ENCODE measurements at places on chromosomes 6 and 20. TPM values are rescaled to one million over a fixed set of nuclear protein-coding genes. Genes with fewer than 3 reads are reported as not detected.

CAGE1 gene
- 0.17 TPM for total RNA-seq

TRIM31 gene
- 0.20 TPM for total RNA-seq

NKAIN2 gene
- total RNA-seq = not detected

LIME1 gene
- total RNA-seq = 169 TPM

WFDC2 gene
- total RNA-seq = 1.6 TPM

VSTM2L gene
- not detected for total RNA-seq

HLA-DOA gene
- 0.69 TPM for total RNA-seq

MYB gene
- 3.9 TPM for total RNA-seq

TGM2 gene
- 0.67 TPM for total RNA-seq

PPP1R3G gene
- not detected for total RNA-seq

NMBR gene
- not detected for total RNA-seq

DEFB118 gene
- not detected for total RNA-seq

TNFRSF21 gene
- 0.19 TPM for total RNA-seq

ZBTB46 gene
- total RNA-seq = 0.28 TPM

GSTA3 gene
- total RNA-seq = not detected

WFDC12 gene
- not detected for total RNA-seq

GSTA1 gene
- not detected for total RNA-seq

CLPSL1 gene
- total RNA-seq = not detected

BAK1 gene
- 26.2 TPM for total RNA-seq

DTNBP1 gene
- 24.1 TPM for total RNA-seq

TMEM217 gene
- total RNA-seq = not detected

TAGAP gene
- total RNA-seq = 161 TPM

DEFB124 gene
- not detected for total RNA-seq

TRIM26 gene
- total RNA-seq = 60.0 TPM

SLC22A16 gene
- not detected for total RNA-seq

MCCD1 gene
- not detected for total RNA-seq

IL20RA gene
- total RNA-seq = not detected
